ENCODE measurements at places on chromosomes 13 and 19. TPM values are rescaled to one million over a fixed set of nuclear protein-coding genes. Genes with fewer than 3 reads are reported as not detected.

- peak; percentile 42 for ATAC-seq
Observed at GRCh38 chr19:1151917-1152587, 22.0 kb downstream of the SBNO2 start.

DNA sequence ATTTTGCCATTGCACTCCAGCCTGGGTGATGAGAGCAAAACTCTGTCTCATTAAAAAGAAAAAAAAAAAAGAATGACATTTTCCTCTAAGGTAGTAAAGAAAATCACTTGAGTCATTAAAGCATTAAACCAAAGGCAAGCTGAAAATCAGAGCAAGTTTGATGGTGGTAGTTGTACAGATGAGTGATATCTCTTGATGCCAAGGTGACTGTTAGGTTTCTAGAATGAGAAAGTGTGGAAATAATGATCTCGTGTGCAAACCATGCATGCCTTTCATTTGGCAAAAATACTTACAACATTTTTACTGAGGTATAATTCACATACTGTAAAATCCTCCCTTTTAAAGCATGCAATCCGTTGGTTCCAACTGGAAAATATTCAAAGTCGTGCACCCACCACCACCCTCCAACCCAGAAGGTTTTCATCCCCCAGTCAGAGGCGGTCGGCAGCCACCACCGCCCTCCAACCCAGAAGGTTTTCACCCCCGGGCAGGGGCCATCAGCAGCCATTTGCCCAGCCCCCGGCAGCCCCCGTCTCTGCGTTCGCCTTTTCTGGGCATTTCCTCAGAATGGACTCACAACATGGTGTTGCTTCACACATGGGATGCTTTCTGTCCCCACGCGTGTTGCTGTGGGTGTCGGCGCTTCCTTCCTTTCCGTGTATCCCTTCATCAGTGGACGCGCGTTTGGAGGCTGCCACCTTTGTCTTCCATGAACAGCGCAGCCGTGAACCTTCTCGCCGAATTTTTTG is 90.2 kb downstream of the ATP11A start:
- ATAC-seq, result no peak

DNA sequence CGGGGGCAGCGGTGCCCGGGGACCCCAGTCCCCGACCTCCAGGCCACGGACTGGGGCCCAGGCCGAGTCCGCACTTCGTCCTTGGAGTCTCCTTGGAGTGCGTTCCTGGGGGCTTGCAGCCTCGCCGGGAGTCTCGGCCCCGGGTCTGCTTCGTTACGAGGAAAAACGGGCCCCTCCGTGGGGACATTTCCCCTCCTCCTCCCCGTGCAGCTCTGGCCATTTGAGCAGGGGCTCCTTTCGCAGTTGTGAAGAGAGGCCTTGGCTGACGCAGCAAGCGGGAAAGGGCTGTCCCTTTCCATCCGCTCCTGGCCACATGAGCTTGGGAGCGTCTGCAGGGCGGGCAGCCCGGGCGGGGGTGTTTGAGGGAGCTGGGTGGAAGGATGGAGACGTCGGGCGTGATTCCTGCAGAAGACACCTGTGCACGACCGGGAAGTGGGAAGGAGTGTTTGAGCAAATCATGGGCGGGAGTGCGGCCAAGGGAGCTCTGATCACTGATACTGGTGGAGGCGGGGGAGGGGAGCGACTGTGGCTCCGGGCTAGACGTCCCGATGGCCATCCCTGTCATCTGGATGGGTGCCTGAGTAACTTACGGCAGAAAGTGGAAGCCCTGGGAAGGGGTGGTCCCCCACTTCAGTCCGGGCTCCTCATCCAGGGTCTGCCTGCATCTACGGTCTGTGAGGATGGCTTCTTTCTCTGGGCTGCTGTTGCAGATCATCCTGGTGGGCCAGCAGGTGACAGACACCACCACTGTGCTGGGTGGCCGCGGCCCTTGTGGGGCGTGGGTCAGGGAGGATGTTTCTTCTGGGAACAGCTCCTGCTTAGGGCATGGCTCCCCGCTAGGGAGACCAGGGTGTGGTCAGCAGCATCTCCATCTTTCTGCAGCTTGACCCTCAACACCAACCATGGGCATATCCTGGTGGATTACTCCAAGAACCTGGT is 736 bp downstream of the GPI start:
- ATAC-seq, result peak; percentile 69

- ATAC-seq, result no peak
Observed at GRCh38 chr13:112034846-112035245, 32.1 kb upstream of the SOX1 start.

DNA sequence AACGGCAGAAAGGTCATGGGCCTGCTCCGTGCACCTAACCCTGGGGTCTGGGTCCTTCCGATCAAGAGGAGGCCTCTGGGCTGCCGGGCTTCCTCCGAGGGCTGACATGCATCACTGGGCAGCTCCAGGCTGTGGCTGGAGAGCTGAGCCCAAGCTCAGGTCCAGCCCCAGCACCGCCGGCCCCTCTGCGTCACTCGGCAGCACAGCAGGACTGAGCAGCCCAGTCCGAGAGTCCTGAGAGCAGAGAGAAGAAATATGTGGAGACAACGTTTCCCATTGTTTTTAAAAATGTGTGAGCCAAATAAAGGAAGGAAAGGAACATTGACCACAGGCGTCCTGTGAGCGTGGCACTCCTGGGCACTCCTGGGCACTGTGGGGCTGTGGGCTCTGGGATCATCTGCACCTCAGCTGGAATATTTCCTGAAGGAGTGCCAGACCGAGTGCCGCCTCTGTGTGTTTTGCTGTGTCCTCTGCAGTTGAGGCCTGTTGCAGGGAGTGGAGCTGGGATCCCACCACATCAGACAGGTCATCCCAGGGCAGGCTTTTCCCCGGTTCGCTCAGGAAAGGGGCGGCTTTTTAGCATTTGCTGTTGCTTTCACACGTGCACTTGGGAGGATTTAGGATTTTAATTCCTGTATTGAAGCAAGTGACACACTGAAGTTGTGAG is 37.8 kb upstream of the TFDP1 start:
- ATAC-seq, result peak; percentile 77

CDC42EP5 gene
- total RNA-seq, result 24.1 TPM
